Endothelial cell of coronary artery (primary cell): ENCODE measurements at places on chromosomes 1 and 21. TPM values are rescaled to one million over a fixed set of nuclear protein-coding genes. Genes with fewer than 3 reads are reported as not detected.

NTMT2 gene
- total RNA-seq = not detected in 2 replicates

RXFP4 gene
- not detected in 2 replicates for total RNA-seq

S100A6 gene
- 1,061 and 1,806 TPM in 2 replicates for total RNA-seq

MLLT11 gene
- 1.8 and 4.8 TPM in 2 replicates for total RNA-seq

SLC44A3 gene
- total RNA-seq = 0.27 and 0.28 TPM in 2 replicates

SYNC gene
- total RNA-seq = 7.0 and 12.3 TPM in 2 replicates

ETV3L gene
- not detected in 2 replicates for total RNA-seq

LDLRAD1 gene
- not detected in 2 replicates for total RNA-seq

KMO gene
- total RNA-seq = under 0.01 TPM in 1 of 2 replicates, not detected in the other

HOOK1 gene
- under 0.01 TPM in 1 of 2 replicates, not detected in the other for total RNA-seq

EXOC8 gene
- 19.0 and 27.9 TPM in 2 replicates for total RNA-seq

GBP6 gene
- total RNA-seq = not detected in 2 replicates

BTBD8 gene
- 1.6 and 1.8 TPM in 2 replicates for total RNA-seq

PCP4L1 gene
- not detected in 2 replicates for total RNA-seq

NPPA gene
- total RNA-seq = not detected in 2 replicates

NPL gene
- total RNA-seq = 0.54 and 1.0 TPM in 2 replicates

HSD3B1 gene
- not detected in 2 replicates for total RNA-seq

NES gene
- 127 and 255 TPM in 2 replicates for total RNA-seq

F3 gene
- total RNA-seq = 1.3 and 28.9 TPM in 2 replicates

OR2M3 gene
- not detected in 2 replicates for total RNA-seq

CD247 gene
- total RNA-seq = 0.09 TPM in 2 replicates

TFF2 gene
- not detected in 2 replicates for total RNA-seq

CXADR gene
- total RNA-seq = 14.4 and 14.7 TPM in 2 replicates

ANKRD35 gene
- total RNA-seq = 0.28 and 0.81 TPM in 2 replicates

SLC35E2B gene
- total RNA-seq = 21.7 and 24.3 TPM in 2 replicates

PRELP gene
- under 0.01 TPM in 1 of 2 replicates, not detected in the other for total RNA-seq

RCOR3 gene
- 9.4 and 15.0 TPM in 2 replicates for total RNA-seq

FOXO6 gene
- total RNA-seq = 0.18 and 0.19 TPM in 2 replicates

C4BPB gene
- 0.18 and 0.28 TPM in 2 replicates for total RNA-seq

FMN2 gene
- 0.28 TPM in 1 of 2 replicates, not detected in the other for total RNA-seq

MARK1 gene
- total RNA-seq = 1.3 and 1.7 TPM in 2 replicates

ADAMTS1 gene
- total RNA-seq = 62.8 and 72.0 TPM in 2 replicates

IGSF5 gene
- total RNA-seq = not detected in 2 replicates

LAX1 gene
- 0.09 TPM in 1 of 2 replicates, not detected in the other for total RNA-seq

NOS1AP gene
- 0.66 and 0.81 TPM in 2 replicates for total RNA-seq

ITGB2 gene
- total RNA-seq = under 0.01 and 0.18 TPM in 2 replicates

LRRIQ3 gene
- total RNA-seq = 0.09 and 0.63 TPM in 2 replicates

PTGS2 gene
- 2.9 and 3.4 TPM in 2 replicates for total RNA-seq

C1QA gene
- total RNA-seq = not detected in 2 replicates

PPIAL4G gene
- not detected in 2 replicates for total RNA-seq

SLC44A5 gene
- 6.4 and 9.1 TPM in 2 replicates for total RNA-seq

GJA9 gene
- not detected in 2 replicates for total RNA-seq

HSPG2 gene
- 1,121 and 1,434 TPM in 2 replicates for total RNA-seq

C8A gene
- not detected in 2 replicates for total RNA-seq

LCE2A gene
- total RNA-seq = not detected in 2 replicates

SLC45A1 gene
- total RNA-seq = 0.54 and 1.5 TPM in 2 replicates

CSMD2 gene
- 0.18 and 0.28 TPM in 2 replicates for total RNA-seq

DNM3 gene
- 0.54 and 0.56 TPM in 2 replicates for total RNA-seq

CFAP74 gene
- not detected in 2 replicates for total RNA-seq

PEF1 gene
- 63.7 and 69.3 TPM in 2 replicates for total RNA-seq

AUNIP gene
- total RNA-seq = 1.4 and 3.9 TPM in 2 replicates

TFF1 gene
- total RNA-seq = not detected in 2 replicates

PEAR1 gene
- total RNA-seq = 11.5 and 23.2 TPM in 2 replicates

DYNLT5 gene
- 0.94 and 1.1 TPM in 2 replicates for total RNA-seq

ZFYVE9 gene
- 28.3 and 36.6 TPM in 2 replicates for total RNA-seq

TSSK3 gene
- 0.18 and 0.19 TPM in 2 replicates for total RNA-seq
